ENCODE measurements at places on chromosomes 4 and X. TPM values are rescaled to one million over a fixed set of nuclear protein-coding genes. Genes with fewer than 3 reads are reported as not detected.

DNA sequence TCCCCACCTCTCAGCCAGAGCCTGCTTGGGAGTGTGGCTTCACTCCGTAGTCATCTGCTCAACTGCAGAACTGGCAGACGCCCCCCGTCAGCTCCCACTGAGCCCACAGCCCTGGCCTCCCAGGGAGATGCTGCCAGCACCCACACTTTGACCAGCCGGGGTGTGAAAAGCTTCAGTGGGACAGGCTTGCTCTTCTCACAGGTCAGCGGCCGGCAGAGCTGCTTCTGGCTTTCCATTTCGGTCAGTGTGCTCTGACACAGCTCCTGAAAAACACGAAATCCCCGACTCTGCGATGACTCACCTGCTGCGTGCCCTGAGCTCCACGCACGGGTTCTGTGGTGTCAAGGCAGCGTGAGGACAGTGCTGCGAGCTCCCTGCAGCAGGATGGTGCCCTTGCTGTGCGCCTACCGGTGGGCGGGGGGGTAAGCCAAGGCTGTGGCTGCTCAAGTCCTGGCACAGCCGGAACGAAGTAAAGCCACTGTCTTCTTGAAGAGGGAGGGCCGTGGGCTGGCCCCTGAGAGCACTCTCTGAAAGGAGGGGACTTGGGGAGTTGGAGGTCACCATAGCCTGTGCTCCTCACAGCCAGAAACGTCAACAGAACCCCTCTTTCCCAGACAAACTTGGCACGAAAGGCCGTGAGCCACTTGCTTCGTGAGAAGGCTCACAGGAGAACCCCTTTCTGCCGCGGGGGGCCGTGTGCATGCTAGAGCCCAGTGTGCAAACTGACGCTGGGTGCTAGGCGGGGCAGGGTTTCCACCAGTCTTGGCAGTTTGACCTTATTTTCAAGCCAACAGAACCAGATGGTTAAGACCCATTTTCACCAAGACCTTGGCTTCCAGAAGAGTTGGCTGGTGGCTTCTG lies 23.6 kb downstream of the NOP14 start:
- no peak for DNase-seq

The SPACA5 gene
- not detected for total RNA-seq

The PRSS12 gene
- total RNA-seq: 7.1 TPM

DNA sequence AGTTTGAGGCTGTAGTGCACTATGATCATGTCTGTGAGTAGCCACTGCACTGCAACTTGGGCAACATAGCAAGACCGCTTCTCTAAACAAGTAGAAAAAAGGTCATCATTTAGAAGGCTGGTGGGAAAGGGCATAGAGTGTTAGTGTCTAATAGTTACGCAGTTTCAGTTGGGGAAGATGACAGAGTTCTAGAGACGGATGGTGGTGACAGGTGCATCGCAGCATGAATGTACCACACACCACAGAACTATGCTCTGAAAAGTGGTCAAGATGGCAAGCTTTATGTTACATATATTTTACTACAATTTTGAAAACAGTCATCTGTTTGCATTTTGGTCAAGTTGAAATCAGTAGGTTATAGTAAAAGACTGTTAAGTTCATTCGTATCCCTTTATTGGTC lies 23.7 kb upstream of the CLDN34 start:
- DNase-seq: no peak

DNA sequence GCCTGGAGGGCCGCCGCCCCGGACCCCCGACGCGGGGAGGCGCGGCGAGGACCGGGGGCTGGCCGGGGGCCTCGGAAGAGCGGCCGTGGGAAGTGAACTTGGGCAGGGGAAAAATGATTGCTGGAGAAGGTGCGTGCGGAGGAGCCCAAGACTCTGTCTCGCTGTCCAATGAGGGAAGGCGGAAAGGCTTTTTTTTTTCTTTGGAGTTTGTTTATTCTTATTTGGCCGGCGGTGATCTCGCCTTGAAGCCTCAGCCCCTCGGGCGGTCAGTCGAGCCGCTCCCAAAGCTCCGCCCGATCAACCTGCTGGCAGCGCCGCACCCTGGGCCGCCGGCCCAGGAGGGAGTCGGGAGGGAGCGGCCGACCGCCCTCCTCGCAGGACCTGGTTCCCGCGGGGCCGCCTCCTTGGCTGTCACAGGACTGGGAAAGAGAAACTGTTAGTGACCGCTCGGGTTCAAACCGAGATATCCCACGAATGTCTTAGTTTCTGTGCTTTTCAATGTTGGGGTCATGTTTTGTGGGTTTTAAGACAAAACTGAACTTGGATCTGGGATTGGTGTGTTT lies 2.5 kb downstream of the CPEB2 start:
- DNase-seq: no peak

DNA sequence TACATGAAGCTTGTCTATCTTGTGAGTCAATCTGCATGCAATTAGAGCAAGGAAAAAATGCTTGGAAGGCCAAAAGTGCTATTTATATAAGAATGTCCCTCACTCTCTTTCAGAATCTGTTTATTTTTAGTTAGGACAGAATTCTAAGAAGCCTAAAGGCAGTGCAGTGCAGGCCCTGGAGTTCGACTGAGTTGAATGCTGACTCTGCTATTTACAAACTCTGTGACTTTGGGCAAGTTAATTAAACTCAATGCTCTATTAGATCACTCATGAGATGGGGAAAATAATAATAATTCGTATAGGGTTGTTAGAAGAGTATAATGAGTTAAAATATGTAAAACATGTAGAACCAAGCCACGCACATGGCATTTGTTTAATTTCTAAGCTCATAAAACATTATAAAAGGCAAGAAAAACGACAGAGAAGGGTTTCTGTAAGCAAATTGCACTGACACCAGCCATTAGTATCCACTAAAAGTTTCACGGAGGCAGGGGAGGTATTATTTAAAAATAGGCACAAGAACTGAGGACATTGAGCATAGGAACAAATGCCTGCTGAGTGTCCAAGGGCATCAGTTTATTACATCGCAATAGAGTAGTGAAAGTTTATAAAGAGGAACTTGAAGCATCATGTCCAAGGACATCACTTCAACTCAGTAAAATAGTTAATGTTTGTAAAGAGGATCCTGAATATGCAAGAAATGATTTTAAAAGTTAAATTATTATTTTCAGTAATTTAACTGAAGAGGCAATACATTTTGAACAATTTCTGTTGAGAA lies 115.0 kb upstream of the INPP4B start:
- no peak for DNase-seq

- DNase-seq: no peak
Observed at GRCh38 chr4:17704020-17704650, 77.3 kb downstream of the FAM184B start.

The MAGEA10 gene
- total RNA-seq: not detected

DNA sequence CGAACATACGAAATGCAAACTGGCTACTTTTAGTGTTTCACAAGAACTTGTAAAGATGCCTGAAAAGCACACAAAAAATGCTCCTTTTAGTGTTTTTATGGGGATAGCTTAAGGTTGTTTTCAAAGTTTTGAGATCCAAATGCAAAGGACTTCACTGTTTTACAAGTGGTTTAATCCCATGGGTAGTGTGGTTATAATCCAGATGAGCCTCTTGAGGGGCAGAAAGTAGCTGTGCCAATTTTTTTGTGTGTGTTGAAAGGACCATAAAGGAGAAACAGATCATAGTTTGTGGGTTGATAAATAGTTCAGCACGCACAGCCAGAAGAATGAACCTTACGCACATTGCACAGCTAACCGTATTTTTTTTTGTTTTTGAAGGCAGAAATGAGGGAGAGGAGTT lies 126.9 kb upstream of the GIMD1 start:
- DNase-seq: no peak

The MAGIX gene
- total RNA-seq: 0.46 TPM

The NEIL3 gene
- 10.8 TPM for total RNA-seq

The CA5B gene
- total RNA-seq: 5.8 TPM

The CC2D2A gene
- total RNA-seq: 11.1 TPM

DNA sequence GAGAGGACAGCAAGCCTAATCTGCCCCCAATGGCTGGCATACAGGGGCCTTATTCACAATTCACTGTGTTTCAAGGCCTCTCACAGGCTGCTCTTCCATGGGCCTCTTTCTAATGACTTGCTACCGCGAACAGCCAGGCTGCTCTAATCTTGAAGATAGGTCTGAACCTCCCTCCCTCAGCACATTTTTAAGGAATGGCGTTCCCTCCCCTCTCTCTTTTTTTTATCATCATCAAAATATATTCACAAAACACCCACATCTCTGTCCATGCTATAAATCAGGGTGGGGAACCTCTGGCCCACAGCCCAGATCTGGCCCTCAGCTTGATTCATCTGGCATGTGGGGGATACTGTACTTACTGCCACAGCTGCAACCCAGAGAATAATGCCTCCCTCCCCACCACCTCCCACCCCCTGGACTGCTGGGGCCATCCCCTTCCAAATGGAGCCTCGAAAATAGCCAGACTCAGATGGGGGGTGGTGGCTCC lies 76.2 kb upstream of the PLAC1 start:
- DNase-seq: no peak

- DNase-seq: no peak
Observed at GRCh38 chr4:3416821-3417221, 24.9 kb upstream of the HGFAC start.

- no peak for DNase-seq
Observed at GRCh38 chrX:18964901-18965300, 19.0 kb downstream of the PHKA2 start.

DNA sequence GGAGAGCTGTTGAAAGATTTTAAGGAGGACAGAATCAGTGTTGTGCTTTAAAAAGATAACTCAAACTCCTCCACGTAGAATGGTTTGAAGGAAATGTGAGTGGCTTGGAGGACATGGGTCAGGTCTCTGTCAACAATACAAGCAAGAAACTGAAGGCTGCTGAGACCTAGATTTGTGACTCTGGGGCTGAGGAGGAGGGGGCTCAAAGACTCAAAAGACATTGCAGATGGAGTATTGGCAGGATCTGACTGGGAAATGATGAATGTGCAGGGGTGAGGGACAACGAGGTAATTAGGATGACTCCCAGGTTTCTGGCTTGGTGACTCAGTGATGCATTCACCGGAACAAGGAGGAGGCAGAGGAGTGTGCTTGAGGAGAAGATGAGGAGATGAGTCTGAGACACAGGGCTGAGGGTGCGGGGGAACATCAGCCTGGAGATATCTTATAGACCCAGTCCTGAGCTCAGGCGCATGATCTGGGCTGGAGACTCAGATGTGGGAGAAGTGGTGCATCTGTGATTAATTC lies 3.3 kb upstream of the RPS4X start:
- DNase-seq: no peak

The DGKK gene
- 19.2 TPM for total RNA-seq

- DNase-seq: no peak
Observed at GRCh38 chrX:77628294-77629025, 157.6 kb downstream of the ATRX start.

- DNase-seq: no peak
Observed at GRCh38 chr4:114156371-114156770, 176.9 kb upstream of the ARSJ start.

DNA sequence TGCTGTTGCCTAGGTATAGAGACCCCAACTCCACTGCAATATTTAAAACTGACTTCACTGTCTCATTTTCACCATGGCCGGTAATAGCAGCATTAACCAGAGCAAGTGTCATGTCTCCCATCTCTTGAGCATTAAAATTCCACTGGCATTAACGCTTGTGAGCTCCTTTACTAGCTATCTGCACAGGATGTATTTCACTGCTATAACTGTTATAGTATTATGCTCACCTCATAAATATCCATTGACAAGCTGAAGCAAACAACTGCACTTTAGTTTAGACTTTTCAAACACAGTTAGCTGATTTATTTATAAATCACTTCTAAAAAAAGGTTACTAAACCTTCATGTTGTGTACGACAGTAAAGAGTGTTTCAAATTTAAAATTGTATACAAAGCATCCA lies 157.8 kb downstream of the ANTXR2 start:
- no peak for DNase-seq

All from H1 (cell line).